ENCODE measurements at places on chromosomes 2 and 18.
A peak's percentile ranks its signal among the peaks of the same experiment; 100 is the strongest.

GRCh38 chr2:175156534-175156933 is 11.5 kb downstream of the ATF2 start:
- no peak for DNase-seq

DNA sequence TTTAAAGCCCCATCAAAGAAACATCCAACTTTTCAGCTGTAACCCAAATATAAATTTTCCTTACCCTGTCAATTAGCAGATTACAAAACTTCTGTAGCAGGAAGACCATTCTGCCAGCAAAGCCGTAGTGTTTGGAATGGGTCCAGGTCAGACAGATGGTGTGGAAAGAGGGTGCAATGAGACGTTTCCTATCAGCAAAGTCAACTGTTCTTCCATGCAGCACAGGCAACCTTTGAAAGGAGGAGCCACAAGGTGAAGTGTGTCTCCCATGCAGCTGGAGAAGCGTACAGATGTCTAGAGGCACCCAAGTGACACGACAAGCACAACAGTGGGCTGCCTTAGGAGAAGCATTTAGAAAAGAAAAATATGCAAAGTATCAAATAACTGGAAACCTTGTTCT is 83.7 kb downstream of the SP3 start:
- DNase-seq, result peak; percentile 79

- DNase-seq, result no peak
These were observed 406.2 kb downstream of the MTX2 start for GRCh38 chr2:176675271-176675949.

DNA sequence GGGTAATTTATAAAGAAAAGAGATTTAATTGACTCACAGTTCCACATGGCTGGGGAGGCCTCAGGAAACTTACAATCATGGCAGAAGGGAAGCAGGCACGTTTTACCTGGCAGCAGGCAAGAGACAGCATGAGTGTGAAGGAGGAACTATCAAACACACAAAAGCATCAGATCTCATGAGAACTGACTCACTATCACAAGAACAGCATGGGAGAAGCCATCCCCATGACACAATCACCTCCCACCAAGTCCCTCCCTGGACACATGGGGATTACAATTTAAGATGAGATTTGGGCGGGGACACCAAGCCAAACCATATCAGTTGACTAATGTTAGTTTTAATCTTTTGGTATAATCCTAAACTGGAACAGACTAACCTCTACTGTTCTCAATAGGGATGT is 49.1 kb upstream of the CPO start:
- no peak for DNase-seq

DNA sequence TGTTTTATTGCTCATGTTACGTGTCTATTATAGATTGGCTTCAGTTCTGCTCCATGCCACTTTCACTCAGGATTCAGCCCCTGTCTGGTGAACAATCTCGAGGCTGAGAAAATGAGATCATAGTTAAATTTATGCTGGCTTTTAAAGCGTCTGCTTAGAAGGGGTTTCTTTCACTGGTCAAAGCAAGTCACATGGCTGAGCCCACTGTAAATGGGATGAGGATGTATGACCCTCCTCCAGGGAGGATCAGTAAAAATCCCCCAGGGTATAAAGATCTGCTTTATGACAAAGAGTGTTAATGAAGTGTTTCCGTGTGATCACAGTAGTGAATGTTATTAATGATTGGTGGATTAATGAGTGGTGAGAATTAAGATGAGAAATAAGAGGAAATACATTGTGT is 6.2 kb upstream of the PLCL1 start:
- DNase-seq, result no peak

GRCh38 chr2:9163306-9164111 is 43.1 kb upstream of the ASAP2 start:
- DNase-seq, result no peak

GRCh38 chr2:107698861-107699260 is 127.8 kb upstream of the RGPD4 start:
- no peak for DNase-seq

GRCh38 chr18:24043403-24043802 is 28.8 kb downstream of the TTC39C start:
- no peak for DNase-seq

DNA sequence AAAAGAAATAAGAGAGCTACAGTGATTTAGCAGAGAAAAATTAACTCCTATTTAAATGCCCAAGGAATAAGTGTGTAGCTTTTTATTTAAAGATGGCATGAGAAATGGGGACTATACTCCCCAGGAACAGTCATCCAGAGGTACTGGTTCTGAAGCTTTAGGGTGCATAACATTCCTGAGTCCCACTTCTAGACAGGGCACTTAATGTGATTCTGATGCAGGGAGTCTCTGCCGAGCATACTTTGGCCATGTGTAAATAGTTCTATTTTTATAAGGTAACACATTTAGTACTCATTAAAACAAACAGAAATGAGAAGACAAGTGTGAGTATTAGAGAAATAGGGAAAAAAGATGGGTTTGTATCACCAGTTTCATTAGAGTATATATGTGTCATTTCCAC is 154.7 kb upstream of the WDSUB1 start:
- DNase-seq, result no peak

GRCh38 chr2:104856973-104857261 is 3.0 kb downstream of the POU3F3 start:
- no peak for DNase-seq

GRCh38 chr2:134153294-134153880 is 100.5 kb upstream of the MGAT5 start:
- DNase-seq, result no peak

- no peak for DNase-seq
These were observed 432.1 kb downstream of the MEIS1 start for GRCh38 chr2:66867063-66867441.

GRCh38 chr2:181685150-181685688 is 4.9 kb upstream of the NEUROD1 start:
- DNase-seq, result no peak

- DNase-seq, result no peak
These were observed 653.3 kb upstream of the PKDCC start for GRCh38 chr2:41394541-41394940.

DNA sequence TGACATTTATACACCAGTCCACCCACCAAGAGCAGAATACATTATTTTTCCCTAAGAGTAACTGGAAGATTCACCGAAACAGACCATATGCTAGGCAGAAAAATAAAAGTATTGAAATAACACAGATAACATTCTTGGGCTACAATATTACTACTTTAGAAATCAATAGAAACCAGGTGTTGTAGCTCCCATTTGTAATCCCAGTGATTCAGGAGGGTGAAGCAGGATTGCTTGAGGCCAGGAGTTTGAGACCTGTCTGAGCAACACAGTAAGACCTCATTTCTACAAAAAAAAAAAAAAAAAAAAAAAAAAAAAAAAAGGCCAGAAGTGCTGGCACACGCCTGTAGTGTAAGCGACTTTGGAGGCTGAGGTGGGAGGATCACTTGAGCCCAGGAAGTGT is 9.6 kb downstream of the ICA1L start:
- DNase-seq, result no peak

DNA sequence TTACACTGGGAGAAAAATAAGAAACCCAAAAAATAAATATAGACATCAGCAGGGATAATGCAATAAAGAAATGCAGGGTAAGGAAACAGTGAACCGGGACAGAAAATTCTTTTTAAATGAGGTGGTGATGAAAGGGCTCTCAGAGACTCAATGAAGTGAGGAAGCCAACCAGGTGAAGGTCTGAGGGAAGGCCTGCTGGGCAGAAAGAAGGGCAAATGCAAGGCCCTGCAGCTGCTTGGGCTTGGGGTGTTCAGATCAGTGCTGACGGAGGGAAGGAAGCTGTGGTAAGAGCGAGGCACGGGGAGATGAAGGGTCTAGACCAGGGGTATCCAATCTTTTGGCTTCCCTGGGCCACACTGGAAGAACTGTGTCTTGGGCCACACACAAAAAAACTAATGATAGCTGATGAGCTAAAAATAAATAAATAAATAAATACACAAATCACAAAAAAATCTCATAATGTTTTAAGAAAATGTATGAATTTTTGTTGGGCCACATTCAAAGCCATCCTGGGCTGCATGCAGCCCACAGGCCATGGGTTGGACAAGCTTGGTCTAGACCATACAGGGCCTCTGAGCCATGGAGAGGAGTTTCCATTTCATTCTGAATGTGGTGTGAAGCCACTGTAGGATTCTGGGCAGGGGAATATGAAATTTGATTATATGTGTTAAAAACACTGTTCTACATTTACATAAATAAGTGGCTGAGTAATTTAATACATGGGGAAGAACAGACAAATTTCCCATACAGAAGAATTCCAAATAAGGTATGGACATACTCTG is 96.3 kb upstream of the DNMT3A start:
- DNase-seq, result no peak

Data from kidney glomerular epithelial cell (primary cell).